ENCODE measurements at places on chromosomes 13 and 19. TPM values are rescaled to one million over a fixed set of nuclear protein-coding genes. Genes with fewer than 3 reads are reported as not detected.

The YIF1B gene
- total RNA-seq, result 101 TPM

The ZNF557 gene
- 7.8 TPM for total RNA-seq

The LGALS14 gene
- total RNA-seq, result not detected

The S1PR5 gene
- 0.93 TPM for total RNA-seq

DNA sequence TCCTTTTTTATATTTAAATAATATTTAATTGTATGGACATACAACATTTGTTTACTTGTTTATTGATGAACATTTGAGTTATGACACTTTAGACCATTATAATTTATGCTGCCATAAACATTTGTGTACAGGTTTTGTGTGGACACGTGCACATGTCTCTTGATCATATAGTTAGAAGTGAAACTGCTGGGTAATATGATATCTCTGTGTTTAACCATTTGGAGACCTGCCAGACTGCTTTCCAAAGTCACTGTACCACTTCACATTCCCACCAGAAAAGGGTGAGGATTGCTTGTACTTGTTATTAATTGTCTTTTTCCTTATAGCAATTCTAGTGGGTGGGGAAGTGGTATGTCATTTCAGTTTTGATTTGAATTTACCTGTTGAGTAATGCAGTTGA is 145.6 kb upstream of the KLHL1 start:
- ATAC-seq, result no peak

DNA sequence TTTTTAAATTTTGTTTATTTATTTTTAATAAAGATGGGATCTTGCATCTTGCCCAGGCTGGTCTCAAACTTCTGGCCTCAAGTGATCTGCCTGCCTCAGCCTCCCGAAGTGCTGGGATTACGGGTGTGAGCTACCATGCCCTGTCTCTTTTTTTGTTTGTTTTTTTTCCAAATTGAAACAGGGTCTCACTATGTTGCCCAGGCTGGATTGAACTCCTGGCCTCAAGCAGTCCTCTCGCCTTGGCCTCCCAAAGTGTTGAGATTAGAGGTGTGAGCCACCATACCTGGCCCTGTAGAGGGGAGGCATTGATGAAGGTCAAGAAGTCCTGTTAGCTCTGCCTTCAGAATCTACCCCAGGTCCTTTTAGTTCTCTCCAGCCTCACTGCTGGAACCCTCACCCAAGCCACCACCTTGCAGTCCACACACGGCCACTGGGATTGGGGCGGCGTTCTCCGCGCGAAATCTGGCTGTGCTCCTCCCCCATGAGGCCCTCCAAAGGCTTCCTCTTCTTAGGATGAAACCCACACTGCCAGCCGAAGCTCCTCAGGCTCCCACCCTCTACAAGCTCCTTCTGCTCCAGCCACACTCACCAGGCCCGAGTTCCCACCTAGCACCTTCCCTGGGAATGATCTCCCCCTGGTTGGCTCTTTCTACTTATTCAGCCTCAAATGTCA is 34.9 kb downstream of the ACTN4 start:
- no peak for ATAC-seq

- ATAC-seq, result peak; percentile 46
These were observed 31.7 kb downstream of the DNAJC15 start for GRCh38 chr13:43054803-43055802.

DNA sequence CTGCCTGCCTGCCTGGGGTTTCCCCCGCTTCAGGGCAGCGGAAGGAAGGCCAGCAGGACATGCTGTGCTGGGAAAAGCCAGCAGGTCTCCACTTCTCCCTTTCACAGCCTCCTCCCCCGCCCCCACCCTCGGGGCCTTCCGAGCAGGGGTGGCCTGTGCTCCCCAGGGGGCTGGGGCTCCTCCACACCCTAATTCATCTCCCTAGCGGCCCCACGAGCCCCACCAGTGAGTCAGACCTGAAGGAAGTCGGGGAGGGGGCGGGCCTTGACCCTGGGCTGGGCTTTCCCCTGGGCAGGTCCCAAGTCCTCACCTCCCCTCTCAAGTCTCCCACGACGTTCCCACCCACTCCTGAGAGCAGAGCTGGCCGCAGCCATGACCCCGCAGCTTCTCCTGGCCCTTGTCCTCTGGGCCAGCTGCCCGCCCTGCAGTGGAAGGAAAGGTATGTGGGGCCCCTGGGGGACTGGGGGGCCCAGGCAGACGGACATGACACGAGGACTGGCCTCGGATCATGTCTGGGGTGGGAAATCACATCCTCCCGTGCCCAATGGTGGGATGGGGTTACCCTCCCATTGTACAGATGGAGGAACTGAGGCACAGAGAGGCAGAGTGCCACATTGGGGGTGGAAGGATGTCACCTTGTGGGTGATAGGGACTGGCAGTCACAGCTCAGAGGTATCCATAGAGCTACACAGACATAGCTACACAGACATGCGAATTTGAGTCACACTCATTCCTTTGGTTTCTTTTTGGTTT is at the start of gene EBI3:
TSS of gene EBI3 (plus strand) at position 345 of the 753 bp plus-strand sequence. CDS start at position 373, 28 bp downstream.
- peak; percentile 48 for ATAC-seq

- ATAC-seq, result peak; percentile 45
These were observed at the start of gene ANKLE1 for GRCh38 chr19:17281391-17282304. Gene ANKLE1, plus strand, starts transcription at chr19:17281901. Its CDS starts 20 bp downstream, at chr19:17281921.

- ATAC-seq, result no peak
These were observed 437.5 kb downstream of the FGF9 start for GRCh38 chr13:22108283-22108942.

- ATAC-seq, result no peak
These were observed 26.2 kb upstream of the TMEM160 start for GRCh38 chr19:47074621-47075020.

GRCh38 chr13:109651311-109651710 is 135.1 kb downstream of the IRS2 start:
- no peak for ATAC-seq

DNA sequence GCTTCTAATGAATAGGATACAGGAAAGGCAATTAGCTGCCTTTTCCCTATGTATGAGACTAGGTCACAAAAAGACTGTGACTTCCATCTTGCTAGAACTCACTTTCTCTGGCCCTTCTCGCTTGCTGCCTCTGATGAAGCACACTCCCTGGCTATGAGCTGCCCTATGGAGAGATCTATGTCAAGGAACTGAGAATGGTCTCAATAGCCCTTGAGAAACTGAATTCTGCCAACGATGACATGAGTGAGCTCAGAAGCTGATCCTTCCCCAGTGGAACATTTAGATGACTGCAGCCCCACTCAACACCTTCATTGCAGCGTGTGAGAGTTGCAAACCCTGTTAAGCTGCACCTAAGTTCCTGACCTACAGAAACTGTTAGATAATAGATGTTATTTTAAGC is 309.8 kb downstream of the COG6 start:
- ATAC-seq, result no peak

DNA sequence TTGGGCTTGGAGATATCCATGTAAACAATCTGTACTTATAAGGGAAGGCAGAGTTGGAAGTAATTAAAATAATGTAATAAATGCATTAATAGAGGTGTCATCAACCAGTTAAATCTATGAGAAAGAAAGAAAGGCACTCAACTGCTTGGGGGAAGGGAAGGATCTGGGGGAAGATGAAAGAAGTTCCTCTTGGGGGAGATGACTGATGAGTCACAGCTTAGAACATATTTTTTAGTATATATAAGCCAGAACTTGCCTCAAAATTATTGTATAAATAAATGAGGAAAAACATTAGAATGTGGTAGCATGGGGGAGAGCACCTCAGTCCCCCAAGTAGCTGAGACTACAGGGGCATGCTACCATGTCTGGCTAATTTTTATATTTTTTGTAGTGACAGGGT is 205.8 kb downstream of the GGACT start:
- no peak for ATAC-seq

Measured in motor neuron (in vitro differentiated cells).